ENCODE measurements at places on chromosomes 2 and 18. TPM values are rescaled to one million over a fixed set of nuclear protein-coding genes. Genes with fewer than 3 reads are reported as not detected.

DNA sequence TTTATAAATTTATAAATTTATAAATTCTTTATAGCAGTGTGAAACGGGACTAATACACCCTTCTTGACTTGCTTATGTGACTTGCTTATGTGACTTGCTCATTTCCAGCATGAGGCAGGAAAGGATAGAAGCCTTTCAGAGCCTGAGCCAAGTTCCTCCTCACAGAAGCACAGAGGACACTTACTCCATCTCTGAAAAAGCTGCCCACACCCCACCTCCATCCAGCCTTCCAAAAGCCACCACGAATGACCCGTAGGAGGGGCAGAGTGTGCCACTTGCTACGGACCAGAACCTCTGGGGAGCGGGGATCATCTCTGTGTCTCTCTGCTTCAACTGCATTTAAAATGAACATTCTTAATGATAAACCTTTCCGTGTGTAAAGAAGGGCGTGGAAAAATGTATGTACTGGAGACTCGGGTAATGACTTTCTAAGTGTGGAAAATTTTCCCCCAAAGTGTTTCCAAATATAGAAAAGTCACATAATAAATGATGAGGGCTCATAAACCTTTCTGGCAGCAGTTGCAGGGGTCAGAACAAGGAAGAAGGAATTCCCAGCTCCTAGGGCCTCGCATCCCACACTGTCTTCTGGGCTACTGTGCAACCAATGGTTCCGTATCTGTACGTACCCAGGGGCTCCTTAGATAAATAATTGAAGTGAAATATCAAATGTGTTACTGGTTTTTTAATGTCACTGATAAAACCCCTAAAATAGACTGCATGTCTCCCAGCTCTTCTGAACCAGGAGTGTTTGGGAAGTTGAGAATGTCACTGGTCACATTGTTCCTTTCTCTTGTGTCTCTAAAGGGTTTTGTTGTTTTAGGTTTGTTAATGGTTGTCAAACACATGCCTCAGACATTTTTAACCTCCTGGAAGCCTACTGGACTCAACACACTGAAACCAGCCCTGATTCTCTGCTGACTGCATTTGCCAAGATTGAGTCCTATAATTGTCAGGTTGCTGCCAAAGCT lies 104.5 kb upstream of the LTBP1 start:
- no peaks in the 10 kb centered on the region for H3K36me3 ChIP-seq
- no peak overlapping the region for H3K27ac ChIP-seq
- peaks cover 4% of the 10 kb centered on the region for H3K27me3 ChIP-seq
- no peak for DNase-seq
- H3K4me3 ChIP-seq, result no peak overlapping the region

The ABCB11 gene
- not detected for total RNA-seq

DNA sequence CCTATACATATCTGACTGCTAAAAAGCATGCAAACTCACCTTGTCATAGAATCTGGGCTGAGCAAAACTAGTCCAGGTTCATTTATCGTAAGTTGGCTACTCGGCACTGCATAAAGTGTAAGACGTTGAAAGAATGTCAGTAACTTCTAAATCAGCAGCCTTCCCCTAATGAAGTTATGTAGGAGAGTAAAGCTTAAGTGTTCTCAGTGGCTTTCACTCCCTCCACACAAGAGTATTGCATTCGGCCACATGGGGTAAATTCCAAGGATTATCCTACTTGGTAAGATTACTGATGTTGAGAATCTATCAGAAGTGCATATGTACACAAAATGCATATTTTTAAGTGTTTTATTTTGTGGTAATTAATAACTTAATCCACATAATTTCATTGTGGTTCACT lies 130.1 kb downstream of the LCLAT1 start:
- H3K27ac ChIP-seq, result no peak overlapping the region
- H3K27me3 ChIP-seq, result no peaks in the 10 kb centered on the region
- H3K4me1 ChIP-seq, result peaks cover 12% of the 10 kb centered on the region
- no peak overlapping the region for H3K4me3 ChIP-seq
- H3K36me3 ChIP-seq, result peaks cover 3% of the 10 kb centered on the region

- H3K4me3 ChIP-seq, result no peak overlapping the region
- no peak overlapping the region for H3K27ac ChIP-seq
- H3K27me3 ChIP-seq, result no peaks in the 10 kb centered on the region
- H3K36me3 ChIP-seq, result no peaks in the 10 kb centered on the region
- H3K4me1 ChIP-seq, result no peaks in the 10 kb centered on the region
Observed at GRCh38 chr18:57331718-57332117, 20.6 kb upstream of the ST8SIA3 start.

GRCh38 chr2:212931271-212931670 lies 220.1 kb downstream of the IKZF2 start:
- H3K27me3 ChIP-seq, result no peaks in the 10 kb centered on the region
- H3K27ac ChIP-seq, result no peak overlapping the region
- H3K4me1 ChIP-seq, result peaks cover 42% of the 10 kb centered on the region
- no peaks in the 10 kb centered on the region for H3K36me3 ChIP-seq

Data from activated T-helper 2 cell treated with anti-CD3 and anti-CD28 coated beads, Interferon-gamma antibody, Interleukin-2, Interleukin-4, amounts not matched to agents 10 μg/mL and 5 μg/mL and 100 μg/mL, durations not matched to agents 14 hours and 24 hours and 36 hours (primary cell).